AG20443 (cell line): ENCODE measurements at places on chromosomes 3 and 15.

DNA sequence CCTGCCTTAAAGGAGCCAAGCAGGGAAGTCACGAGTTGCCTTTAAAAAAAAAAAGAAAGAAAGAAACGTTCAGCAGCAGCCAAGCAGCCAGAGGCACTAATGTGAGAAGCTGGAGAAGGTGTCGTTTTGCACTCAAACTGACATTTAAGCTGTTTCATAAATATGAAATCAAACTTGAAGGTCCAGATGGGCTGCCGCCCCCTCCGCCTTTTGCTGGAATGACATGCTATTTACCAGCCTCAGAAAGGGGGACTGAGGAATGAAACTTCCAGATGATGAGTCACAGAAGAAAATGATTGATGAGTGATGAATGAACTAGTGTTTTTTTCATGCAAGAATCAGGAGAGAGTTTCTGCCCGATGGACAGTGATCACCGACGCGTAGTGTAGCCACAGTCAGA is 396.8 kb downstream of the IGSF11 start:
- no peak for DNase-seq

DNA sequence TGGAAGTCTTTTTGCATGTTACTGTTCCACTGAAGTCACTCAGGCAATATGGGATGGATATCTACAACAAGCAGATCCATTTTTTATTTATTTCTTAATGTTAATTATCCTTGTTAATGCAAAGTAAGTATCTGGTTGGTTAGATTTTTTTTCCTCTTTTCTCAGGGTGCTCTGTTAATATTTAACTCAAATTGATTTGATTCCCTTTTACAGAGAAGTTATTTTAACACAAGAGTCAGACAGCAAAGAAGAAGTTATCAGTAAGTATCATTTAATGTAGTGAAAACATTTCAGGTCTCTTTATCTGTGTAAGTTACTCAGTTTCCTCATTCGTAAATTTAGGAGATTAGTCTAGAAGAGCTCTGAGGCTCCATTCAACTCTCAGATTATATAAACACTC is 34.3 kb downstream of the TBC1D23 start:
- no peak for DNase-seq

DNA sequence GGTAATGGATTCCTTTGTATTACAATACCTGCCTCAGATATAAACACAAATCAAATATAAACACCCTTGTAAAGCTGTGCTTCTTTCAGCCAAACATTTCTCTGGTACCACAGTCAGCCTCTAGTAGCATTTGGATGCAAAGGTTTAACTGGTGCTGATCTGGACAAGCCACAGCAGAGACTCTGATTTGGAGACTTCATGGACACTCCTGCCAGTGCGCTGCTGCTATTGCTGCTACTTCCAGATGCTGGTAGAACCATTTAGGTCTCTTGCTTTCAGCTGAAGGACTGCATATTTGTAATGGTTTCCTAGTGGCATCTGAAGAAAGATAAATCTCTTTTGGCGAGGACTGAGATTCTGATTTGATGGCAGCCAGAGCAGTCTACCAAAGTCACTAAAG is 36.9 kb downstream of the NCK1 start:
- DNase-seq = no peak

DNA sequence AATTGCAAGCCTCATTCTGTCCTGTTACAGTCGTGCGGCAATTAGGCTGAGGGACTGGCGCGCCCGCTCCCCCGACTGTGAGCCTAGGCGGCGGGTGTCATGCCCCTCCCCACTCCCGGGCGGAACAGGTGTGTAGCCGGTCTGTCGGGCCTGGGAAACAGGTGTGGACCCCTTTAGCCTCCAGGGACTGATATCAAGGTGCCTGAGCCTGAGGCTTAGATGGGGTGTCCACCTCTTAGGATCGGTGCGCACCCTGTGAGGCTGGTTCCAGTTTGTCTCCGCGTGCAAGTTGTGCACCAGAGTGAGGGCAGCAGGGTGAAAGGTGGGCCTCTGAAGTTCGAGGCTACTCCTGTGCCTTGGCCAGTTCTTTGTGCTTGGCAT is 686 bp downstream of the VPS8 start:
- peak; percentile 14 for DNase-seq

DNA sequence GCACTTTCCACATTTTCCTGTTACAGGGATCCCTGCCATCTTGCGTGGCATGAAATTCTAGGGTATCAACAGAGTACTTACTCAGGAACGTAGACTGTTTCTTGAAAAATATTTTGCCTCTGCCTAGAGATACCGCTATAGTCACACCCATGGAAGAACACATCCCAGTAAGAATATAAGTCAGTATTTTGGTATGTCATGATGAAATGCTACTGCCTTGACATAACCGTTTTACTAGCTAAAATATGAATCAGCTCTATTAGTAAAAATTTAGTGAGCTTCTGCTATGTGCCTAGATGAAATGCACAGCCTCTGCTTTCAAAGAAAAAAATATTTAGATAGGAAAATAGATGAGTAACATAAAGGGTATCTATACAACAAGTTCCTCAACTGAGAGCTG is 276.4 kb downstream of the TBC1D5 start:
- DNase-seq = no peak

DNA sequence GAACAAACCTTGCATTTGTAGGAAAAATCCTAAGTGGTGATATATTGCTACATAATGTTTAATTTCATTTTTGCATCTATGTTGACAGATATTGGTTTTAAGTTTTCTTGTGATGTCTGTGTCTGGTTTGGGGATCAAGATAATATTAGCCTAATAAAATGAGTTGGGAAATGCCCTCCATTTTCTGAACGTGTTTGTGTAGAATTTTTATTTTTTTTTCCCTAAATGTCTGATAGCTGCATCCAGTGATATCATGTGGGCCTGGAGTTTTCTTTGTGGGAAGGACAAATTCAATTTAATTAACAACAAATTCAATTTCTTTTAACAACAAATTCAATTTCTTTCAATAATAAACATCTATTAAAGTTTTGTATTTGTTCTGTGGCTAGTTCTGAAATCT is 35.1 kb downstream of the NEDD4 start:
- DNase-seq = no peak

DNA sequence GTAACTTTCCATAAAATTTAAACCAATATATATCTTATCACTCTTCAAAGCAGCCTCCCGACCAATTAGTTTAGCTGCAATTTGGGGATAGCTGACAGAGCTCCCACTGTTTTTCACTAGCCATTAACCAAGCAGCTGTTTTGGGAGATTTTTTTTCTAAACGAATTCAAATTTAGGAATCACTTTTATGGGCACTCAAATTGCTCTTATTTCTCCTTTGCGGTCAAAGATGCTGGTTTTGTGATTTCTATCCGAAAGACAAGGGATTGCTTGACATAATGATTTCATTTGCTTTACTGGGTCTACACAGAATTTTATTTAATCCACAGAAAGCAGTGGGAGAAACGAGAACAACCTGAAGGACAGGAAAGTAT is 505.7 kb upstream of the IL12A start:
- DNase-seq = no peak

DNA sequence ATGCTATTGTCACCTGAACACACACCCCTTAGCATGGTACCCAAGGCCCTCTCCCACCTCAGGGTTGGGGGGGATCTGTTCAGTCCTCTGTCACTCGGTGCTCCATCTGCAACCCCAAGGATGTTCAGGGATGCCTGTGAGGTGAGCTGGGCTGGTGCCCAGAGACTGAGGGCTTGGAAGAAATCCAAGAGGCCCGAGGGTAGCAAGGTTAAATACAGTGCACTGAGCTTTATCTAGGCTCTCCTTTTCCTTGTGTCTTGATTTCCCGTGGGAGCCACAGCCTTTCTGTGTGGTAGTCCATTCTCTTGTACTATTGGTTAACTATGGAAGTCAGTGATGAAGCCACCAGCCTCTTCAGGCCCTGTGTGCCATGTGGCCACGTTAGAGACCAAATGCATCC is 18.7 kb upstream of the WNT5A start:
- DNase-seq = no peak

DNA sequence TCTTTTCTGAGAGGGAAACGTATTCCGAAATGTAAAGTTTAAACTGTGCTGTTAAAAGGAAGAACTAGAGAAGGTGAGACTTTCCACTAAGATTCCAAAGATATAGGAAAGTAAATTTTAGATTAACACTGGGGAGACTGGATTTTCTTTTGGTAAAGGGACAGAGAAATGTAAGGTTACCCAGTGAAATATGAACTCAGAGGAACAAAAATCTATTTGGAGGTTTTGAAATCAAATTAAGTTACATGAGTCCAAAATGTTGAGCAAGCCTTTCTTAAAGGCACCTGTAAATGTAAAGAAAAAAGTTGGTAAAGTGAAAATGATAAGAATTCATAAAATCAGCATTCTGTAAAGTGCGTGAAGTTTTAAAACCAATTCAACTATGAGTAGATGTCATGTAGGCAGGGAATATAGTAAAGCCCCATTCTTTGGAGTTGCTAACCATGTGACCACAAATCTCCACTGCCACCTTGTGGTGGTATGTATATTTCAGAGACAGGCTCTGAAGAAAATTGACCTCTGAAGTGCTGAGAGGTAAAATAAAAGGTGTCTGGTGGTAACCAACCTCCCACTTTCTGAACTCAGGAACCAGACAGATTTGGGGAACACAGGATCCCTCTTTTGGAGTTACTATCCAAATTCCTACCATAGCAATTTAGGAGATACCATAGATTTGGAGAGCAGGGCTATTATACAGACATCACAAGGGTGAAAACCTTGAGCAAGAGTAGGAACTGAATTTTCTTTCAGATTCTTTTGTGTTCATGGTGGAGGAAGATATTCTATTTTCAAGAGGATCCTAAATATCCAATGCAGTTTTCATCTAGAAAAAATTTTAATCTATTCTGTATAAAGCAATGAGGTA is 215.3 kb downstream of the ROBO2 start:
- DNase-seq = peak; percentile 56

GRCh38 chr3:149475451-149476060 is 1.1 kb downstream of the TM4SF4 start:
- no peak for DNase-seq

- no peak for DNase-seq
These were observed 121.0 kb upstream of the PRTG start for GRCh38 chr15:55863911-55864310.

GRCh38 chr3:130258532-130258952 is 86.9 kb upstream of the COL6A5 start:
- peak; percentile 50 for DNase-seq

GRCh38 chr15:45548753-45549520 is 26.4 kb upstream of the SLC30A4 start:
- no peak for DNase-seq

DNA sequence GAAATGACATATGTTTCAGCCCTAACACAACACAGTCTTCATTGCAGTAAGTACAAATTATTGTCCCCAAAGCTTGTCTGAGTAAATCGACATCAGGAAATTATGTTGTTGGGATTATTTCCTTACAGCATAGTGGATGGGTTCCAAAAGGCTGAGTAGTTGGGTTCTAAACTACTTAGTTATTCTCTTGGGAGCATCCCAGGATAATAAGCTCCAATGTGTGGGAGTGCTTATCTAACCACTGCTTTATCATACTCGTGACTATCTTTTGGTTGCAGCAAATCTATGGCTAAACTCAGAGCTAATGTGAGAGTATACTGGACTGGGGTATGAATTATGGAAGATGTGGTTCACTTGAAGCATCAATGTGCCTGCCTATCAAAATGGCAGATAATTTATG is 128.5 kb downstream of the RBMS3 start:
- DNase-seq = no peak

- DNase-seq = no peak
These were observed 4.5 kb downstream of the RAB43 start for GRCh38 chr3:129117134-129117533.

- peak; percentile 67 for DNase-seq
These were observed 121.3 kb upstream of the ZNF717 start for GRCh38 chr3:75906555-75907112.

DNA sequence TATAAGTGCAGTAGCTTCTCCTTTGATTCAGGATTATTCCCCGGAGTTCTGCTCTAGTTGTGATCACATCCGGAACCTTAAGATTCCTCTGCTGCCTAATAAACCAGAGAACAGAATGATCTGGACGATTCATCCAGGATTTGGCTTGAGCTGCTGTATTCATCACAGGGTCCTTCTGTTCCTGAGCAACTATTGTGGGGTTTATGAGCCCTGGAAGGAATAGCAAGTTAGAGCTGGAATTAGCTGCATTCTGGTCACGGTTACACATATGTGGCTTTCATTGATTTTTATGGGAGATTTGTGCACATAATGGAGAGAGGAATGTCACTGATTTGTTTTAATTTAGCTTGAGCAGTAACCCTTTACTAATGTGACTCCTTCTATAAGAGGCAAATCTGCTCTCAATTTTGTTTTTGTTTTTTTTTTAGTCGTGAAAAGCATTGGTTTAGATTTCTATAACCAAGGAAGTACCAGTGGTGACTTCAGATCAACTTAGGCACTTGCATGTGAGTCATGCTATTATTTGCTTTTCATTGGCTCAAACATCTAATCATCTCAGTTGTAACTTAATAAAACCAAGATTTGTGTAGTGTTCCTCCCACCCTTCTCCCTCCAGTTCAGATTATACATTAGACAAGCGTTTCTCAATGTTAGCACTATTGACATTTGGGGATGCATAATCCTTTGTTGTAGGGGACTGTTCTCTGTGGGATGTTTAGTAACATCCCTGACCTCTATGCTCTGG is 148.5 kb downstream of the OTOL1 start:
- DNase-seq = no peak

- no peak for DNase-seq
These were observed 116.9 kb downstream of the B3GALNT1 start for GRCh38 chr3:160987982-160988964.

GRCh38 chr15:27646531-27646930 is 452.6 kb downstream of the OCA2 start:
- DNase-seq = no peak

GRCh38 chr3:30353711-30354467 is 252.5 kb upstream of the TGFBR2 start:
- no peak for DNase-seq

DNA sequence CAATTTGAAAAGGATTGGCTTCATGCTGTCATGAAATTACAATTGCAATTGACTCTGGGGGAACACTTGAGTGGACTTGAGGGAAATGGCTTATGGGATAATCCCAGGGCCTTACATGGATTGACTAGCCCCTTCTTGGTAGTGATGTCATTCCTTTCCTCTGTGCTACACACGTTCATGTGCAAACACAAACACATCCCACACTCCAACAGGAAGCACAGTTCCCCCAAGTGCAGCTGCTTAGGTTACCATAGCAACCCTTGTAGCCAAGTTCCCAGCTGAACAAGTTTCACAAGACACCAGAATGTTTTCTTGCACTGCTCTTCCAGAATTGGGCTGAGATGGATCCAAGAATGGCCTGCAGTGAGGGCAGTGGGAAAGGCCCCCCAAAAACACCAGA is 217.0 kb downstream of the ZNF621 start:
- DNase-seq = no peak

GRCh38 chr3:153210146-153210545 is 48.1 kb downstream of the RAP2B start:
- peak; percentile 44 for DNase-seq

DNA sequence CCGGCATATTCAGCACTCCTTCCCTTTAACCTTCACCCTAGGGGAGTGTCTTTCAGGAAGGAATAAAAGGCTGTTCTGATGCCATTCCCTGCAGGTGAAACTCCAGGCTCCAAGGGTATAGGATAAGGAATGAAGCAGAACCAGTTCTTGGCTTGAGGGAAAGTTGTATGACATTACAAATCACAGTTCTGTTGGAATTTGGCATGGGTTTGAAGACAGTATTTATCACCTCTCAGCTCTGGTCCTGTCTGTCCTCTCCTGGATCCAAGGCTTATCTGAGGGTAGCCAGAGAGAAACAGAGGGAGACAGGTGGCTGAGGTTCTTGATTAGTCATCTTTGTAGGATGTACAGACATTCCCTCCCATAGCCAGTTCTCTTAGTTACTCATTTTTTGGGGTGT is 37.1 kb downstream of the RAB11A start:
- DNase-seq = peak; percentile 5
